Chondrocyte (in vitro differentiated cells): ENCODE measurements at places on chromosomes 16 and 17. TPM values are rescaled to one million over a fixed set of nuclear protein-coding genes. Genes with fewer than 3 reads are reported as not detected.
A peak's percentile ranks its signal among the peaks of the same experiment; 100 is the strongest.

GRCh38 chr16:78072275-78072674 lies 27.2 kb upstream of the WWOX start:
- no peaks in the 10 kb centered on the region for H3K4me1 ChIP-seq
- H3K27ac ChIP-seq: no peak overlapping the region
- no peak for DNase-seq
- peaks cover 12% of the 10 kb centered on the region for H3K27me3 ChIP-seq
- H3K36me3 ChIP-seq: no peaks in the 10 kb centered on the region

DNA sequence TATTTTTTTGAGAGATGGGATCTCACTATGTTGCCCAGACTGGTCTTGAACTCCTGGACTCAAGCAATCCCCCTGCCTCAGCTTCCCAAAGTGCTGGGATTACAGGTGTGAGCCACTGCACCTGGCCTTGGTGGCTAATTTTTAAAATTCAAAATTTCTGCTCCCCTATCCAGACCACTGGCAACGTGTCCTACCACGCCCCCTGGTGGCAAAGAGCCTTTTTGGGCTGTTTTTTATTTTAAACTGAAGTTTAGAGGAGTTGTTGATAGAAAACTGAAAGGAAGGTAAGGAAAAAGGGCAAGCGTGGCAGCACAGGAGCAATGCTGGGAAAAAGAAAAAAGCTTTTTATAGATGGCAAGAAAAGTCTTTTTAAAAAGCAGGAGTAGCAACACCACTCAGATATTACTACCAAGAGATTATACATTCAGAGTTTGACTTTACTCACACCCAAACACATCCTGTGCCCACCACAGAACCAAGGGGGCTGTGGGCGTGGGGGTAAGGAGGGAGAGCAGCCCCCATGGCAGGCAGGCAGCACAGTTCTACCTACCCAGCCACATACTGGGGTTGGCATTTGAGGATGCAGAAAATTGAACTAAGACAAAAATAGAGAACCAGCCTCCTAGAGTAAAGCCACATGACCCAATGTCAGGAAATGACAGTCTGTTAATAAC lies 4.2 kb upstream of the MXRA7 start:
- no peak for DNase-seq
- peaks cover 32% of the 10 kb centered on the region for H3K36me3 ChIP-seq
- peak overlapping the region; percentile 65 for H3K27ac ChIP-seq
- H3K4me1 ChIP-seq: peaks cover 36% of the 10 kb centered on the region
- no peaks in the 10 kb centered on the region for H3K27me3 ChIP-seq

DNA sequence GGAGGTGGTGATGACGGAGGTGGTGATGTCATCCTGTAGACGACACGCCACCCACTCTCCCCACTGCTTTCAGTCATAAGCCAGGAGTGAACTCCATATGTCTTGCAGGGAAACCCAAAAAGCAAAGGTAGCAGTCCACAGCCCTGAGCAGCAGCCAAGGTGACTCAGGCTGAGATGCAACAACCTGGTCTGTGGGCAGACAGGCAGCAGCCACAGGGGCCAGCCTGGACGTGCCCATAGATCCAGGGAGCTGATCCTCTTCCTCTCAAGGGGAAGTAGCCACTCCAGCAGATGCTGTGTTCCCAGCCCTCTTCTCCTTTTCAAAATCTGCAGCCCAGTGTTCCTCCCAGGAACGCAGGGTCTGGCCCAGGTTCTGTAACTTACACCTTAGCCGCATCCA lies 17.3 kb upstream of the CIITA start:
- no peaks in the 10 kb centered on the region for H3K36me3 ChIP-seq
- no peak overlapping the region for H3K27ac ChIP-seq
- no peak overlapping the region for H3K4me3 ChIP-seq

GRCh38 chr16:73228649-73229048 lies 180.7 kb upstream of the ZFHX3 start:
- H3K27ac ChIP-seq: no peak overlapping the region
- peaks cover 11% of the 10 kb centered on the region for H3K4me1 ChIP-seq
- no peaks in the 10 kb centered on the region for H3K36me3 ChIP-seq
- no peak overlapping the region for H3K4me3 ChIP-seq
- H3K27me3 ChIP-seq: peaks cover 2% of the 10 kb centered on the region
- DNase-seq: no peak

GRCh38 chr17:36705874-36706731 lies 104.7 kb downstream of the MRM1 start:
- H3K4me1 ChIP-seq: peaks cover 4% of the 10 kb centered on the region
- no peak overlapping the region for H3K27ac ChIP-seq
- no peak overlapping the region for H3K4me3 ChIP-seq
- peak; percentile 34 for DNase-seq

DNA sequence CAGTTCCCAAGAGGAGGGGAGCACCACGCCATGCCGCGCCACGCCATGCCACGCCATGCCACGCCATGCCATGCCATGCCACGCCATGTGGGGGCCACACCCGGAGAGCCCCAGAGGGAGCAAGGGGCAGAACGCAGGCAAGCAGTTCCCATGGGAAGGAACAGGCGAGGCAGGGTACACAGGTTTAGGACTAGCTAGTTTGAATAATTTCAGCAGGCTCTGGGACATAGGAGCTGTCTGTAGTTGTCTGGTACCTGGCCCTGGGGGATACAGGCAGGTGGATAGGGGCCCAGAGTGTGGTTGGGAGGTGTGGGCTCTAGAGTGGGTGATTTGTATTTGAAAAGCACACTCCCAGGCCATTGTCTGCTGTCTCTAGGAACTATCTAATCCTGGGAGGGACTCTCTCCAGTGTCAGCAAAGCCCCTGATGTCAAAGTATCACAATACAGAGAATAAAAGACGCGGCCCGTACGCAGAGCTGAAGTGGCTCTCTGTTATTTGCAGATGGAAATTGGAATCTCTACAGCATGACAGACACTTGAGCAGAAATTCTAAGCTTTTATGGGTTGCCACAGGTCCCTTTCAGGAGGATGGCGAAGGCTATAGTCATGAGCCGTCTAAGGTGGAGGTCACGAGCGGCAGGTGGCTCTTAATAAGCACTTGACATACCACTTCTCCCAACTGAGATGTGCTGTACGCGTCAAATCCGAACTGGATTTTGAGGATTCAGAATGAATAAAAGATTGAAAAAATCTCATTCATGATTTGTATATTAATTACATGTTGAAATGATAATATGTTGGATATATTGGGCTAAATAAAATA lies 220.8 kb upstream of the TNRC6C start:
- H3K27ac ChIP-seq: no peak overlapping the region
- peaks cover 2% of the 10 kb centered on the region for H3K27me3 ChIP-seq
- H3K36me3 ChIP-seq: peaks cover 3% of the 10 kb centered on the region

DNA sequence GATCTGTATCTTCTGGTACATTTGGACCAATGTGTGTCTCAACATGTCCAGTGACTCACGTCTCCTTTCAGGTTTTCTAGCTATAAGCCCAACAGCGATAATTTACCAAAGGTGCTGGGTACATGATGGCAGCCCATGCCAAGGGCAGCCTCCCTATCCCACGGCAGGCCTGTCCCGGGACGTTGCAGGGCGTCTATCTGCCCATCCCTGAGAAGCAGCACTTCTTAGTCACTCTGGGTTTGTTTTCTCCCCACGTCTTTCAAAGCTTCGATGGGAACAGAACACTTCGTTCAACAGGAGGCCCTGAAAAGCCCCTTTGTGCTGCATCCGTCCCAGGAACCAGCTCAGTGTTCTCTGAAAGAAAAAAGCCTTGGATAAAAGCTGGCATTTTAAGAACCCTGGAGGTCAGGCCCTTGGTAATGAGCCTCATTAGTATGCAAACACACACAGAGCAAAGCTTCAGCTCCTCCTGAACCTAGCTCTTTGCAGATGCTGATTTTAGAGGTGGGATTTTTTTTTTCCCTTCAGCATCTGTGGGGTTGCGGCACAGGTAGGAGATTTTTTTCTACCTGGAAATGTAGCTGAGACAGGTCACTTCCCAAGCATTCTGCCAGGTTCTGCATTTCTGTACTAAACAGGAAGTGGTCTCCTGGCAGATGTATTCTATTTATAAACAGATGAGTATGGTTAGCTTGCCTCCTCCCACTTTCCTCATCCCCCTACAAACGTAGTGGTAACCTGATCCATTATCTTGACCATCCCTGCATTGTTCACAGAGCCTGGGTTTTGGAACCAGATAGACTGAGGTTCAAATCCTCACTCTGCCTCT lies 17.5 kb upstream of the MT4 start:
- H3K36me3 ChIP-seq: no peaks in the 10 kb centered on the region
- no peak for DNase-seq
- no peak overlapping the region for H3K27ac ChIP-seq
- H3K4me3 ChIP-seq: no peak overlapping the region

GRCh38 chr17:76834870-76835269 lies 33.3 kb upstream of the MGAT5B start:
- H3K27ac ChIP-seq: no peak overlapping the region
- H3K36me3 ChIP-seq: peaks cover 2% of the 10 kb centered on the region
- H3K4me1 ChIP-seq: peaks cover 5% of the 10 kb centered on the region
- DNase-seq: no peak
- no peak overlapping the region for H3K4me3 ChIP-seq

DNA sequence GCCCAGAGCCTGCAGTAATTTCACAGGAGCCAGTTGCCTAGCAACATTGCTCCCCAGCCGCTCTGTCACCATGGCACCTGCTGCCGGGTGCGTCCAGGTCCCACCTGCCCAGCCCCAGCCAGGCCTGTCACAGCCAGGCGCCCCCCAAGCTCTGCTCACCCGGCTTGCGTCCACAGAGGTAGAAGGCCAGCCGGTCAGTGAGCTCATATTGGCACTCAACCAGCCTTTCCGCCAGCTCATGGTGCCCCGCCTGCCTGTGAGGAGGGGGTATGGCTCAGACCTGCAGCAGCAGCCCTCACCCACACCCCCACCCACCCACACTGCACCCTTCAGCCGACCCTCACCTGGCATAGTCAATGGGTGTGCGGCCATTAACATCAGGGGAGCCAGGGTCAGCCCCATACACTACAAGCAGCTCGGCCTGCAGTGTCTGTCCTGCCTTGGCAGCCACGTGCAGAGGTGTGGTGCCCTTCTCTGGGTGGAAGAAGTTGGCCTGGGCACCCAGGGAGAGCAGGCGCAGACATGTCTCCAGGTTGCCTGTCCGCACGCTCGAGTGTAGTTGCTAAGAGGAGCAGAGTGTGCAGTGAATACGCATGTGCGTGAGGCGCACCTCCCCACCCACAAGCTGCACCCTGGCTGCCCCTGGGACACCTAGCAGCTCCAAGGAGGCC lies 7.7 kb downstream of the GIT1 start:
- H3K36me3 ChIP-seq: peaks cover 14% of the 10 kb centered on the region
- DNase-seq: peak; percentile 74
- no peak overlapping the region for H3K27ac ChIP-seq

DNA sequence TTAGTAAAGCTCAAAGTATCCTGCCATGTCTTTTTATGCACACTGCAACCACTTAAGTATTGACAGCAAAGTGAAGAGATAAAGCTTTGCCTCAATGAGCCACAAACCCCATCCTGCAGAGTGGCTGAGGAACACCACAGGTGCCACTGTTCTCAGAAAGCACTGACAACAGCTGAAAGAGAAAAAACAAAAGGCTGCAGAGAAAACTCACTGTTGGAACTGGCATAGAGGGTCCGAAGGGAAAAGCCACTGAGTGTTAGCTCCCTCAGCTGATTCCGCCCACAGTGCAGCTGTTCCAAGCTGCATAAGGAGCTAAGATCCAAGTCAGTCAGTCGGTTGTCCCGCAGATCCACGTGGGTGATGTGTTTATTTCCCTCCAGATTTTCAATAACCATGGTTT lies 48.3 kb downstream of the PHLPP2 start:
- H3K36me3 ChIP-seq: peaks cover 22% of the 10 kb centered on the region
- H3K4me1 ChIP-seq: no peaks in the 10 kb centered on the region
- no peaks in the 10 kb centered on the region for H3K27me3 ChIP-seq
- H3K4me3 ChIP-seq: no peak overlapping the region
- no peak overlapping the region for H3K27ac ChIP-seq
- no peak for DNase-seq

DNA sequence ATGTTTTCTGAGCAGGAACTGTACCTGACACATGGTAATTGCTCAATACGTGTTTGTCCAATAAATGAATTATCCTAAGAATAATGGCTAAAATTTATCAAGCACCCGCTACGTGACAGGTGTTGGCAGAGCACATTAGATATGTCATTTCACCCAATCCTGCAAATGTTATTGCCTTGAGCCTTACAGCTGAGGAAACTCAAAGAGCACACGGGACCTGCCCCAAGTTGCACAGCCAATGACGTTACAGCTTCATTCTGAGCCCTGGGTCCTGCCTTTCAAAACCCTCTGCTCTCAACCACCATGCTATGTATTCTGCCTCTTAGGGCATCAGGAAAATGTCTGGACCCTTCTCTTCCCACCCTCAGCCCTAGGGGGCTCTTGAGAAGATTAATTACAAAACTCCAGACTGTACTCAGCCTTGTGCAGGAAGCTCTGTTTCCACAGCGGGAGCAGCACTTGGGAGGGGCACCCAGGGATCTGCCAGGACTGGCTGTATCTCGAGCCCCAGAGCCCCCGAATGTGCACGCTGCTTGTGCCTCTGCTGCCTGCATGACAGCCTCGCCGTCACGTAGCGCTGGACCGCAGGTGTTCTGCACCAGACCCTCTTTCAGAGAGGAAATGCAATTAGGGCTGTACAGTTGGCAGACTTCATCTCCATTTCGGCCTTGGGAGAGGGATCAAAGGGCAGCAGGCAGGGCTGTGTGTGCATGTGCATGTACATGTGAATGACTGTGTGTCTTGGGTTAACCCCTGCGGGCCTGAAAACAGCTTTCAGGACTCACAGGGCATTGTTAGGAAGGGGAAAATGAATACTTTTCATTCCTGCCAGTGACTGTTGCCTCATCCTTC lies 71.6 kb downstream of the GPR139 start:
- DNase-seq: no peak
- no peaks in the 10 kb centered on the region for H3K4me1 ChIP-seq
- H3K27ac ChIP-seq: no peak overlapping the region
- H3K4me3 ChIP-seq: no peak overlapping the region
- no peaks in the 10 kb centered on the region for H3K36me3 ChIP-seq
- peaks cover 8% of the 10 kb centered on the region for H3K27me3 ChIP-seq

DNA sequence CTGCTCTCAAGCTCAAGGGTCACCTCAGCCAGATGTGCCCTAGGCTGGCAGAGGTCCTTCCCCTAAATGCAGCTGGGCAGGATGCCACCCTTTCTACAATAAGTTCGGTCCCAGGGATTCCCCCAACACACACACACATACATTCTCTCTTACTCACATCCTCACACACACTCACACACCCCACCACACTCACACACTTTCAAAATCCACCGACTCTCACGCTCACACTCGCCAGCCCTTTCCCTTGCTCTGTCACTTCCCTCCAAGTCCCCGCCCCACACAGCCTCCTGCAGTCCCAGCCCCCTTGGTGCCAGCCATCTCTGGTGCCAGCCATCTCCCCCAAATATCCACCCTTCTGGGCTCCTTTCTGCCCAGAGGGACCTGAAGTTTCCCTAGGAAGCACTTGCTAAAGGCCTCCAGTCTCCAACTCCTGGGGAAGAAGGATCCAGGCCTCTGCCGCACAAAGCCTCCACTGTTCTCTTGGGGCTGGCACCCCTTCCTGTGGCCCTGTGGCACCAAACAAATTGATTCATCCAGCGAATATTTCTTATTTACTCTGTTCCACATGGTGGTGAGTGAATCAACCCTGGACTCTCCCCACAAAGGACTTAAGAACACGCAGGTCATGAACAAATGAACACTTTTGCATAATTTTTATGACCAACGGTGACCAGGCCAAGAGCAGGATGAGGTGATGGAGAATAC lies 3.8 kb upstream of the USP36 start:
- peaks cover 15% of the 10 kb centered on the region for H3K4me1 ChIP-seq
- no peak overlapping the region for H3K4me3 ChIP-seq
- no peak for DNase-seq
- no peak overlapping the region for H3K27ac ChIP-seq
- no peaks in the 10 kb centered on the region for H3K36me3 ChIP-seq

Gene ABCC11
- total RNA-seq: 0.32 to 0.44 TPM in 2 of 3 replicates, not detected in the other

Gene CLDN7
- total RNA-seq: 0.42 to 0.54 TPM (median 0.46 TPM) in 3 replicates

Gene CDH3
- total RNA-seq: 1.1 to 1.6 TPM (median 1.4 TPM) in 3 replicates

Gene TK1
- 21.1 to 29.5 TPM (median 23.4 TPM) in 3 replicates for total RNA-seq

Gene RRAD
- total RNA-seq: 0.75 to 6.5 TPM (median 4.4 TPM) in 3 replicates

Gene CLEC18A
- total RNA-seq: 3.5 to 4.5 TPM (median 4.3 TPM) in 3 replicates

Gene KLHL10
- total RNA-seq: 0.67 TPM in 1 of 3 replicates, not detected in the others

Gene ERN2
- not detected in 3 replicates for total RNA-seq

Gene SOX8
- total RNA-seq: 0.10 to 0.15 TPM (median 0.15 TPM) in 3 replicates
